LoVo (cell line): ENCODE measurements at places on chromosomes 1 and 21.

DNA sequence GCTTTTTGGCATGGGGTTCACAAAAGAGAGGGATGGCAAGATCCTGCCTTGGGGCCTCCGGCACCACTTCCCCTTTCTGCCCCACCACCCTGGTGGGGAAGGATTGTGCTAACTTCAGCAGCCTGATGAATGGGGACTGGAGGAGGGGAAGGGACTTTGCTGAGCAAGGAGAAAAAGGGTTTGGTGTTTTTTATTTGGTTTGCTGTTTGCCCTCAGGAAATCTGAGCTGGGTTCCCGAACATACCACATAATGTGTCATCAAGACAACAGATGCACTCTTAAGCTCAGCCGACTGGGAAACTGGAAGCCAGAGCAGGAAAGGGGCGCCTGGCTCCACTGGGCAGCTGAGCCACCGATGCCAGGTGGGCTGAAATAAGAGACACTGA lies 19.8 kb downstream of the OLFML2B start:
- no peak for DNase-seq

DNA sequence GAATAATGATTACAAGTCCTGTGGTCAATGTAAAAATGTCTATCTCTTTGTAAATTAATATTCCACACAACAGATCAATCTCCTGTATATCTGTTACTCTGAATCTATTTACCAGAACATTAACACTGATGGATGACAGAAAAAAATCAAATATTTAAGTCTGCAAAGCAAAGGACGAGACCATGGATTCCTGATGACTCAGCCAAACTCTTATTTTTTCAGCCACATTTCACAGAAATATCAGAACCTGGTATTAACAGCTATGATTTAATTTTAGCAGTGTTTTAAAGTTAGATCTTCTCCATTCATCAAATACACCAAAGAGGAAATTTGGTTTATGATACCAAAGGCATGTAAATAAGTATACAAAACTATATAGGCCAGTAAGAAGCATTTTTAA lies 46.1 kb downstream of the FAF1 start:
- no peak for DNase-seq

DNA sequence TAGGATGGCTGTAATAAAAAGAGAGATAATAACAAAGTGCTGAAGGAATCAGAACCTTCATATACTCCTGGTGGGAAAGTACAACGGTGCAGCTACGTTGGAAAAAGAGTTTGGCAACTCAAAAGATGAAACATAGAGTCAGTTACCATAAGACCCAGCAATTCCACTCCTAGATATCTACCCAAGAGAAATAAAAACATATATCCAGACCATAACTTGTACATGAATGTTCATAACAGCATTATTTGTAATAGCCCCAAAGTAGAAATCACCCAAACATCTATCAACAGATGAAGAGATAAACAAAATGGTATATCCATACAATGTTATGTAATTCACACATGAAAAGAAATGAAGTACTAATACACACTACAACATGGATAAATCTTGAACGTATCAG lies 30.5 kb upstream of the DNAH14 start:
- DNase-seq, result no peak

DNA sequence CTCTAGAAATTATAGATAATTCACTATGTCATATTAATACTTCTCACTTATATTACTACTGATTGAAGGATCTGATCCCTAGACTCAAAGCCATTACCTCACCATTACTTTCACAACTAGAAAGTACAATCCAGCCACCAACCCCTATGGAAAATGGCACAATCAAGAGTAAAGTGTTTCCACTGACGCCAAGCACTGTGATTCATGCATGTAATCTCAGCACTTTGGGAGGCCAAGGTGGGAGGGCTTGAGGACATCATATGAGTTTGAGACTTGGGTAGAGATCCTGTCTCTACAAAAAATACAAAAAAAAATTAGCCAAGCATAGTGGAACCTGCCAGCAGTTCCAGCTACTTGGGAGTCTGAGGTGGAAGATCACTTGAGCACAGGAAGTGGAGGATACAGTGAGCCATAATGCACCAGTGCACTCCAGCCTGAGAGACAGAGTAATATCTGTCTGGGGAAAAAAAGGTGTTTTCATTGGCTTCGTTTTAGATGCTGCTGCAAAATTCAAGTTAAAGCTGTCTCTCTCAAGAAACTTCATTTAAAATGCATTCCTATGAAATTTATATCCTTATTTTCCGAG lies 126.5 kb downstream of the AKT3 start:
- no peak for DNase-seq

GRCh38 chr21:27365394-27365793 lies 398.5 kb upstream of the ADAMTS5 start:
- DNase-seq, result no peak
